Endothelial cell (in vitro differentiated cells): ENCODE measurements at places on chromosomes 2 and 18. TPM values are rescaled to one million over a fixed set of nuclear protein-coding genes. Genes with fewer than 3 reads are reported as not detected.

DNA sequence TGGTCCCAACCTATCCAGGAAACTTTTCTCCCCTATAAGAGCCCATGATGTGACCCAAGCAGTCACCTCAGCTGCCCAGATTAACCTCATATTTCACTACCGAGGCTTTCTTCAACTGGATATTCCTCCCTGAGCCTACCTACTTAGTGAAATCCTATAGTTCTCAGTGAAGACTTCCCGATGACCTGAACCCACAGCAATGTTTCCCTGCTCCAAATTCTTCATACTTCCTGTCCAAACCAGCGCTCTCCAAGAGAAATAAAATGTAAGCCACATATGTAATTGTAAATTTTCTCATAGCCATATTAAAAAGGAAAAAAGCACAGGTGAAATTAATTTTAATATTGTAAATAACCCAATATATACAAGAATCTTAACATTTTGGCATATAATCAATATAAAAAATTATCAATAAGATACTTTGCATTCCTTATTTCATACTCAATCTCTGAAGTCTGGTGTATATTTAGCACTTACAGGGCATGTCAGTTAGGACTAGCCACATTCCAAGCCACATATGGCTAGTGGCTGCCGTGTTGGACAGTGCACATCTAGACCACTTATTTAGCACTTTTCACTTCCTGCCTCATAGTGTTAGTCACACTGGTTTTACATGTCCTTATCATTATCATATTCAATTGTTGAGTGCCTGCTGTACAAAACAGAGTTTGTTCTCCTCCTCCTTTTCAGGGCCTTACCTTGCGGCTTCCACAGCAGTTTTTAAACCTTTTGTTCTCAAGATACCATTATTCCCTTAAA is 1.9 kb upstream of the STAT4 start:
- DNase-seq, result no peak
- peaks cover 3% of the 10 kb centered on the region for H3K4me1 ChIP-seq
- H3K4me3 ChIP-seq, result no peak overlapping the region
- no peaks in the 10 kb centered on the region for H3K27me3 ChIP-seq
- no peak overlapping the region for H3K27ac ChIP-seq

DNA sequence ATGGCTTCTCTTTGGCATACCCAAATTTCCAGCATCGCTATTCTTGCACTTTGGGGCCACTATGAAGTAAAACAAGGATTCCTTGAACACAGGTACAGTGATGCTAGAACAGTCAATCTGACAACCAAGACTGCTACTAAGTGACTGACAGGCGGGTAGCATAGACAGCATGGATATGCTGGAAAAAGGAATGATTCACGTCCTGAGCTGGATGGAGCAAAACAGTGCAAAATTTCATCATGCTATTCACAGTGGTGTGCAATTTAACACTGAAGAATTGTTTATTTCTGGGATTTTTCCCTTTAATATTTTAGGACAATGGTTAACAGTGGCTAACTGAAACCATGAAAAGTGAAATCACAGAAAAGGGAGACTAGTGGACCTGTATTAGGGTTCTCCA is 1511.2 kb upstream of the ZEB2 start:
- H3K36me3 ChIP-seq, result no peaks in the 10 kb centered on the region
- no peak for DNase-seq
- no peaks in the 10 kb centered on the region for H3K27me3 ChIP-seq
- peaks cover 3% of the 10 kb centered on the region for H3K4me1 ChIP-seq

- H3K4me1 ChIP-seq, result peaks cover 3% of the 10 kb centered on the region
- no peaks in the 10 kb centered on the region for H3K36me3 ChIP-seq
- H3K27ac ChIP-seq, result no peak overlapping the region
Observed at GRCh38 chr2:239438995-239439753, 38.4 kb upstream of the HDAC4 start.

DNA sequence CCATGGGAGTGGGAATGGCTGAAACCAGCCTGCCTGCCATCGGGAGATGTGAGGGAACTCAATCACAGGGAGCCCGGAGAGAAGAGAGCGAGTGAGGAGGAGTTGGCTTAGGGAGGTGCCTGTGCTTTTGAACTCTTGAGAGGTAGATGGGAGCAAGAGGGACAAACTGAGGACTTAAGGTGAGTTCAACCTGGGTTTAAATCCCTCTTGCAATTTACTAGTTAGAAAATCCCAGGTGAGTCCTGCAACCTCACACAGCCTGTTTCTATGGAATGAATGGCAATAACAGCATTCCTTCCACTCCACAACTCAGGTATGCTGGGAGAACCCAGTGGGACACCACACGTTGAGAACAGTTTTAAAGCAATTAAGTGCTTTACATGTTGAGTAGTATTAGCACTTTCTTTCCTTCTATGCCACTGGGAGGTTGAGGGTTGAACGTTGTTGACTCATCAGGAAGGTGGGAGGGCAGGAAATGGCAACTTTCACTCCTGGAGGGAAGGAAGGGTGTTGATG is 57.3 kb downstream of the VIT start:
- peaks cover 11% of the 10 kb centered on the region for H3K4me1 ChIP-seq
- no peak overlapping the region for H3K4me3 ChIP-seq
- H3K27ac ChIP-seq, result no peak overlapping the region
- no peaks in the 10 kb centered on the region for H3K36me3 ChIP-seq

DNA sequence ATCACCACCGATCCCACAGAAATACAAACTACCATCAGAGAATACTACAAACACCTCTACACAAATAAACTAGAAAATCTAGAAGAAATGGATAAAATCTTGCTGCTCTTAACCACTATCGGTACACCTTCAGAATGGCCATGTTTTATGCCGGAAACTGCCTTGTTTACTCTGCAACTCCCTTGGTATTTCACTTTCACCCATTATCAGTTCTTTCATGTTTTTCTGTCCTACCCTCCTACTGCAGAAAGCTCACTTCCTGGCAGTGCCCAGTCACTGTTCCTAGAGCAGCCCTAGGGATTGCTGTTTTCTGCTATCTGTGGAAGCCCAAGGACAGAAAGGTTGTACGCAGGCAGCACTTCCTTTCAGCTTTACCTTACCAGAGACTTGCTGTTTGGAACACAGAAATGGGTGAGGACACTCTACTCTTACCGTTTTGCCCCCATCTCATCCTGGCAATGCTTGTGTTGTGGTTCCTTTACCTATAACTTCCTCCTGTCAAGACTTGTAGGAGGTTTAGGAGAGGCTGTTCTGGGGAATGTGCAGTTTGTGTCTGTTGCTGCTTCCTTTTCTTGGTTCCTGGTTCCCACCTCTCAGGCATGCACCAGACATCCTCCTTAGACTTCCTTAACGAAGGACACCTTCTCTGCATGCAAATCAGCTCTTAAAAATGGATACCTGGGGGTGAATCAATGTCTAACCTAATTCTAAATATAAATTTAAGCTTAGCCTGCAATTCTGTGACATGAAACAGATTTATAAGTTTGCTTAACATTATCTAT is 394.4 kb downstream of the SPAG16 start:
- H3K27ac ChIP-seq, result peak overlapping the region; percentile 89
- H3K4me3 ChIP-seq, result no peak overlapping the region
- DNase-seq, result peak; percentile 5

DNA sequence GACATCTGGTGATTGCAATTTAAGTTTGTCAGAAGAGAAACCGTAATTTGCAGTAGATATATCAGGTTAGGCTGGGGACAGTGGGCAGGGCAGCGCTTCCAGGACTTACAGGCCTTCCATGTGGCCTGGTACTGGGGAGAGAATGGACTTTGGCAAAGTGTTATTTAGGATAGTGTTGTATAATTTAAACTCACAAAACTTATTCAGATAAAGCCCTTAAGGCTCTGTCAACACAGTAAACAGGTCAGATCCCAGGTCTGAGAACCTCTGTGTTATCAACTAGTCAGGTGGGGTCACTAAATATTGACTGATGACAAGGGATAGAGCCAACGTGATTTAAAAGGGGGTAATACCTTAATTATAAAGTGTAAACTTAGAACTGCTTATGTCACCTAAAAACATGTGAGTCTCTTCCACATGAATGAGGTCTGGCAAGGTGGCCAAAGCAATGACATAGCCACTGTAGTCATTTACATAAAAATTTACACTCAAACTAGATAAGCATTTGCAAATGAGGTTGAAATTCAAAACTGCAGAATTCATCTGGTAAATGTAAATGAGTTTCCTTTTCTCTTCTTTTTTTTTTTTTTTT is 80.2 kb upstream of the DNMT3A start:
- no peak for DNase-seq
- H3K27ac ChIP-seq, result no peak overlapping the region
- no peaks in the 10 kb centered on the region for H3K4me1 ChIP-seq
- peaks cover 4% of the 10 kb centered on the region for H3K36me3 ChIP-seq
- peaks cover 3% of the 10 kb centered on the region for H3K27me3 ChIP-seq

- H3K4me1 ChIP-seq, result no peaks in the 10 kb centered on the region
- no peaks in the 10 kb centered on the region for H3K27me3 ChIP-seq
- no peak overlapping the region for H3K27ac ChIP-seq
- no peak overlapping the region for H3K4me3 ChIP-seq
- no peak for DNase-seq
Observed at GRCh38 chr18:28766721-28767120, 589.8 kb upstream of the CDH2 start.

GRCh38 chr2:217262911-217263310 is 403.0 kb upstream of the TNP1 start:
- peaks cover 4% of the 10 kb centered on the region for H3K27me3 ChIP-seq
- no peaks in the 10 kb centered on the region for H3K4me1 ChIP-seq
- no peak for DNase-seq
- no peak overlapping the region for H3K27ac ChIP-seq
- no peak overlapping the region for H3K4me3 ChIP-seq
- H3K36me3 ChIP-seq, result peaks cover 9% of the 10 kb centered on the region

The FER1L5 gene
- 1.0 TPM for total RNA-seq

The HOXD13 gene
- not detected for total RNA-seq
